OCI-LY7 (cell line): ENCODE measurements at places on chromosomes 3 and 15. TPM values are rescaled to one million over a fixed set of nuclear protein-coding genes. Genes with fewer than 3 reads are reported as not detected.

GRCh38 chr3:53255423-53255774 is 423 bp downstream of the TKT start:
- DNase-seq: peak; percentile 76

- no peak for DNase-seq
These were observed 46.3 kb downstream of the SENP7 start for GRCh38 chr3:101466465-101467309.

DNA sequence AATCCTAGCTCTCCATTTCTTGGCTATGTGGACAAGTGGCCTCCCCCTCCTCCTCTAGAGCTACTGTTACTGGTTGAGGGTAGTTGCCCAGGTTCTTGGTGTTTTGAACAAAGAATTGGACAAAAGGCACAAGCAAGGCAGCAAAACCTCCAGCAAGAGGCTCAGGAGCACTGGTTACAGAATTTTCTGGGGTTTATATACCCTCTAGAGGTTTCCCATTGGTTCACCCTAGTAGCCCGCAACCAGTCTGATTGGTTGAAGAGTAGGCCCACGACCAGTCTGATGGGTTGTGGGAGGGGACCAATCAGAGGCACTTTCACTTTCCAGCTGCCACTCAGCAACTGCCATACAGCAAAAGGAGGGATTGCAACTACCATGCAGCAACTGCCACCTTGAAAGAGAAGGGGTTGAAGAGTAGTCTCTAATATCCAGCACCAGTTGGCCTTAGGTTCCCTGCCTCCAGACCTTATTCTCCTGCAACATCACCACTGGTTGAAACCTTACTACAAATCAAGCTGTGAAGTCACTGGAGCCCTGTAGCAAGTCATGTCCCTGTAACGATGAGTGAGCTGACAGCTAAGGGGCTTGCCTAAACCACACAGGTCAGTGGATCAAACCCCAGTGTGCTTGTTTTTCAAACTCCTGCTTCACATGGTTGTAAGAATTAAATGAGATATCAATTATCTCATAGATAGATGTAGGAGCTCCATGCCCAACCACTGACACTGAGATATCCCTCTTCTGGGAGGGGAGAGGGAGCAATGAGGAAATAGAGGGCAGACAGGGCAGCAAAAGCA is 2.9 kb upstream of the C15orf39 start:
- peak; percentile 96 for DNase-seq

GRCh38 chr3:16467393-16467792 is 46.1 kb downstream of the RFTN1 start:
- no peak for DNase-seq

GRCh38 chr15:40470423-40471104 is at the start of gene CHST14:
Gene CHST14 (plus strand): TSS chr15:40470984. CDS start chr15:40471214, 230 bp downstream.
- peak; percentile 64 for DNase-seq

- DNase-seq: no peak
These were observed 16.8 kb upstream of the SMAD3 start for GRCh38 chr15:67048281-67049279.

- peak; percentile 29 for DNase-seq
These were observed 4.6 kb downstream of the TSC22D2 start for GRCh38 chr3:150412561-150413231.

GRCh38 chr3:178583963-178584575 is 47.8 kb downstream of the KCNMB2 start:
- DNase-seq: no peak

DNA sequence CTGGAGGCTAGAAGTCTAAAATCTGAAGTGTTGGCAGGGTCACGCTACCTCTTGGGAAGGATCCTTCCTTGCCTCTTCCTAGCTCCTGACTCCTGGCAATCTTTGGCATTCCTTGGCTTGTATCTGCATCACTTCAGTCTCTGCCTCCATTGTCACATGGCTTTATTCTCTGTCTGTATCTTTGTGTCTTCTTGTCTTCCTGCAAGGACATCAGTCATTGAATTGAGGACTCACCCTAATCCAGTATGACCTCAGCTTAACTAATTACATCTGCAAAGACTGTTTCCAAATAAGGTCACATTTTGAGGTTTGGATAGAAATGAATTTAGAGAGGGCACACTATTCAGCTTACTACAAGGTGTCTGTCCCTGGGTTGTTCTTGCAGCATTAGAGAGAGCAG is 31.1 kb upstream of the UTS2B start:
- no peak for DNase-seq

DNA sequence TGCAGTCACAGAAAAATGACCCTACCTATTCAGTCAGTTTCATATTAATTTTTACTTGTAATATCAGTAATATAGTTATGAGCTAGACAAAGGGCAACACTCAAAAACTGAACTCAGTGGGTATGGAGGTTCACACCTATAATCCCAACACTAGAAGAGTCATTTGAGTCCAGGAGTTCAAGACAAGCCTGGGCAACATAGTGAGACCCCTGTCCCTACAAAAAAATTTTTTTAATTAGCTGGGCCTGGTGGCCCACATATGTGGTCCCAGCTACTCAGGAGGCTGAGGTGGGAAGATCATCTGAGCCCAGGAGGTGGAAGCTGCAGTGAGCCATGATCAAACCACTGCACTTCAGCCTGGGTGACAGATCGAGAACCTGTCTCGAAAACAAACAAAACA is 3.1 kb downstream of the TMF1 start:
- no peak for DNase-seq

DNA sequence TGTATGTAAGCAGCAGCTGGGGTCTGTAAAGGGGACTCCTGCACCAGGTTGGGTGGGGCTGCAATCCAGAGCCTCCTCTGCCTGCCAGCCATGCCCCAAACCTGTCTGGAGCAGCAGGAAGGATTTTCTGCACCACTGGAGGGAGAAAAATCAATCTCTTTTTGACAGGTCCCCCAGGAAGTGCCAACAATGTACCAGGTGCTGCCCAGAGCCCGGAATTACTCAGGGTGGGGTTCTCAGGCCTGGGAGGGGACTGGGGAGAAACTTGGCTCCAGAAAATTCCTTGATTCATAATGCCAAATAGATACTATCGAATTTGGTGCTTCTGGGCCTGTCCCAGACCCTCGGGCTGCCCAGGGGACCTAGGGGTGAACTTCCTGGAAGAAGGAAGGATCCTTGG is 52.6 kb downstream of the WNT7A start:
- no peak for DNase-seq

GRCh38 chr3:154122552-154122911 is 1.3 kb downstream of the ARHGEF26 start:
- no peak for DNase-seq

- DNase-seq: peak; percentile 19
These were observed 1.5 kb upstream of the FBXL22 start for GRCh38 chr15:63595688-63596087.

TNNC1 gene
- 3.2 and 5.0 TPM in 2 replicates for total RNA-seq

TMC3 gene
- total RNA-seq: not detected in 2 replicates

TMEM266 gene
- not detected in 2 replicates for total RNA-seq

CEMIP gene
- not detected in 2 replicates for total RNA-seq
